ENCODE measurements at places on chromosomes 3 and 15.

DNA sequence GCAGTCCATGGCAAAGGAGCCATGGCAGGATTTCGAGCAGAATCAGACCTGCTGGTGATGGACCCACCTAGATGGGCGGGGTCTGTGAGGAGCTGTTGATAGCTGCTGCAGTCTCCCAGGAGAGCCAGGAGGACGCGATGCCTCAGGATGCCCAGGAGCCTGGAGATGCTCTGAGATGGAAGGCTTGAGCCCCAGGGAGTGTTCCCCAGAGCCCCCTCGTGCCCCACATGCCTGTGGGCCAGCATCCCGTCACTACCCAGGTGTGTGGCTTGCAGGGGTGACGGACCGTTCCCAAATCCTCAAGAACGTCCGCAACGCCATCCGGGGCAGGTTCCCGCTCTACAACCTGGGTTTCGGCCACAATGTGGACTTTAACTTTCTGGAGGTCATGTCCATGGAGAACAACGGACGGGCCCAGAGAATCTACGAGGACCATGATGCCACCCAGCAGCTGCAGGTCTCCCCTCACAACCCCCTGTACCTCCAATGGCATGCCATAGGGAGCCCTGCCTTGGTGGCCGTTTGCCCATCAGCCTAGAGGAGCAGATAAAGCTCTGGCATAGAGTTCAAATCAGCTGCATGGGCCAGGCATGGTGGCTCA, 6.7 kb downstream of the ITIH1 start:
- DNase-seq: no peak

- no peak for DNase-seq
These were observed 278.9 kb downstream of the KLF13 start for GRCh38 chr15:31605467-31605931.

- DNase-seq: no peak
These were observed 107.7 kb downstream of the THRB start for GRCh38 chr3:24387000-24387399.

DNA sequence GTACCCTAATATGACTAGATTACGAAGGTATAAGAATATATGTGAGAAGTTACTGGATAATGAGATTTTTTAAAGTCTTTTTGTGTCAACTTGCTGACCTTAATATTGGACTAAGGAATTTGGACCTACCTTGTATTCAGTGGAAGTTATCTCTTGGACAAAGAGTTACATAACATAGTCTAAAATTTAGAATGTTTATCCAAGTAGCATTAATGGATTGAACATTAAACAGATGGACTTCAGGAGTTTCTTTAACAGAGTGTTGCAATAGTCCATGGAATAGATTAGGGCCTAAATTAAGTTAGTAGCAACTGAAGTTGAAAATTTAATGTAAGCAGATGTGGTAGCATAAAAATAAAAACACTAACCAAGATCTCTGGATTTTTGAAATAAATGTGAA, 266.4 kb downstream of the PYDC2 start:
- DNase-seq: no peak

DNA sequence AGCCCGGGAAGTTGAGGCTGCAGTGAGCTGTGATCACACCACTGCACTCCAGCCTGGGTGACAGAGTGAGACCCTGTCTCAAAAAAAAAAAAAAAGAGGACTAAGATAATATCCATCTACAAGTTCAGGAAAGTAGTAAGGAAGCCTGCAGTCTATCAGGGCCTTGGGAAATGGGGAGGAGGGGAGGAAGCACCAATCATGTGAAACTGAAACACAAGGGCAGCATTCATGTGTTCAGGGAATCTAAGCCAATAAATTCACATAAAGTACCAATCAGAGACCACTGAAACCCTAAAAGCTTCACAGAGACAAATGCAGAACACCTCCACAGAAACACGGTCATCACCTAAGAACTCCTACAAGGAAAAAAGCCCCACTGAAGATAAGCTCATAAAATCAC, 22.9 kb upstream of the HHATL start:
- no peak for DNase-seq

GRCh38 chr3:124885466-124886167, 1.5 kb downstream of the ITGB5 start:
- no peak for DNase-seq

DNA sequence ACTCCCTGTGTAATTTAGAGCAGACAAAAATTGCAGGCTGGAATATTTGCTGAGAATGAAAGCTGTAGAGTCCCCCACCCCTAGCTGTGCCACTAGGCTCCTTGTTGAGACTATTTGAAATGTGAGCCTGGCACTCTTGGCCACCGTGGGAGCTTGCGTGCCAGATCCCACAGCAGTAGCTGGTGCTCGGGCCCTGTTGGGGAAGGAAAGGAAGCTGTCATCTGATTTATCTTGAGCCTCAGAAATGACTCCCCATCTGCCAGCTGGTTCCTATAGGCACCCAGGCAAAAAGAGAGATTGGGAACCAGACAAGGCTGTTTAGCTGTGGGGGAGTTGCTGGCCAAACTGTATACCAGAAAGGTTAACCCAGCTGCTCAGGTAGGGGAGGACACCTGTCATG, 23.4 kb upstream of the CLEC3B start:
- DNase-seq: no peak

GRCh38 chr3:160796813-160797164, 40.8 kb downstream of the PPM1L start:
- DNase-seq: no peak

- no peak for DNase-seq
These were observed 113.7 kb upstream of the AADACL2 start for GRCh38 chr3:151620071-151620470.

DNA sequence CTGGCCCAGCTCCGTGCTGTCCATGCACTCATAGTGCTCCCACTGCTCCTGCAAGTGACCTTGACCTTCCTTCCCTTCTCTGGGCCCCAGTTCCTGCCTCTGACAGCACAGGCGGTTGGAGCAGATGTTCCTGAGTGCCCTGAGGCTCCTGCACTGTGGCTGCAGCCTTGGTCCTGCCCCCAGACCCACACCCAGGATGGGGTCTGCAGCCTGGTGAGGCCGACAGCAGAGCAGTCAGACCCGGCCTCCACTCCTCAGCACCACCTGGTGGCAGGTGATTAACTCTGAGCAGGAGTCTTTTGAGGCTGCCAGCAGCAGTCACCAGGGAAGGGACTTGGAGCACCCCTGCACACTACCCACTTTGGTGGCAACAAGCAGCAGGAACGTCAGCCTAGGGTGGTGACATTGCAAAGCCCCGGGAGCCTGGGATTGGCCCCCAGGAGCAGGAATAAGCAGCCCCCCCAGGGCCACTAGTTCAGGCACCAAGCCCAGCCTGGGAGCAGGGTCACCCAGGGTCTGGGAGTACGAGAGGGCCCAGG, 64.6 kb downstream of the CYP11A1 start:
- DNase-seq: peak; percentile 41

GRCh38 chr3:42195879-42196330, 70.1 kb downstream of the CCK start:
- DNase-seq: no peak

DNA sequence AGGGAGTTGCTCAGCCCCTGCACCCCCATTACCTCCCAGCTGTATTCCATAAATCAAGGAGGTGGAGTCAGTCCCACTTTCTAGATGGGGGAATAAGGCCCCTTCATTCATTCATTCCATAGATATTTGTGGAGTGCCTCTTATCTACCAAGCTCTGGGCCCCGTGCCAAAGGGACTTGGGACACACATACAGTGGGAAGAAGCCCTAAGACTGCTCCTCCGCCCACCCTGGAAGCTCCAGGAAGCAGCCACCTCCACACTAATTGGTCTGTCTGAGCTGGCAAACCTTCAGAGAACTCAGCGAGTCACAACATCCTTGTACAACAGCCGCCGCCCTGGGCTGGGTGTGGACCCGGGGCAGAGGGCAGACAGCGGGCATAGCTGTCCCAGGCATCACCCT, 6.4 kb downstream of the STRA6 start:
- no peak for DNase-seq

- DNase-seq: no peak
These were observed 11.7 kb downstream of the ATP6V1A start for GRCh38 chr3:113758389-113759024.

GRCh38 chr3:47007482-47008233, 28.2 kb downstream of the NBEAL2 start:
- no peak for DNase-seq

DNA sequence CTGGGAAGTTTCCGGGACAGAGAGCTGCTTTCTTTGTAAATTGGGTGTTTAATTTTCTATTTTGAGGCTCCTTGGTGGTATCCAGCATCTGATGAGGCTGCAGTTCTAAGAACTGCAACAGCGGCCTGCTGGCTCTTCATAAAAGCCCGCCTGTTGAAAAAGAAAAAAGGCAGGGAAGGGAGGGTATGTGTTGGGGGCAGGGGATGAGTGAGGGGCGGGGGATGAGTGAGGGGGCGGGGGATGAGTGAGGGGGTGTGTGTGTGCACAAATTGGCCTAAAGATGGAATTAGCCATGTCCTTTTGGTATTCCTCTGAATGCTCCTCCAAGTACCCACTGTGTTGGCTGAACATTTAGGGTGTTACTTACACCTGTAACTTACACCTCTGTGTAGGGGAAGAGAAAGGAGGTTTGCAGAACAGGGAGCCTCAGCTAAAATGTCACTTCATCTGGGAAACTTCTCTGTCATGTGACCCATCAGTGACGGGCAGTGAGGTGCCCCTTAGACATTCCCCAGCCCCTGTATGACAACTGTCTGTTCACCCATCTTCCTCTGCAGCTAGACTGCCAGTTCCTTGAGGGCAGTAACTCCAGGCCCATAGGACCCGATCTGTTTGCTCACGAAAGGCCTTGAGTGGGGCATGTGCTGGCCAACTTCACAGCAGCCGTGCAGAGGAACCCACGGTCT, 57.6 kb downstream of the LRIG1 start:
- DNase-seq: no peak

DNA sequence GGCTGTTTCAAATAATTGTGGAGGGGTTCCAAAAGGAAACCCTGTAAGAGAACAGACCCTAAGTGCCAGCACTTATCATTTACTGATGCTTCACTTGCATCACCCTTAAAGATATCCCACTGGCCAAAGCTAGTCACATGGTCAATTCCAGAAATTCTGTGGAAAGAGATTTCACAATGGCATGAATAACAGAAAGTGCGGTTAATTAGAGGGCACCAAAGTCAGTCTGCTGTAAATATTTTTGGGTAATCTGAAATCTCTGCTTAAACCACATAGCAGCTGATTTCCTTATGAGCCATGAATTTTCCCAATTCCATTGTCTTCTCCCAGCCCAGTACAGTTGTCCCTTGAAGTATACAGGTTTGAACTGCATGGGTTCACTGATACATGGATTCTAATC, 346.1 kb downstream of the SI start:
- no peak for DNase-seq

- no peak for DNase-seq
These were observed 368.4 kb downstream of the MECOM start for GRCh38 chr3:169295126-169295525.

GRCh38 chr3:67037615-67038014, 39.5 kb downstream of the KBTBD8 start:
- no peak for DNase-seq

- DNase-seq: no peak
These were observed 5.0 kb downstream of the THBS1 start for GRCh38 chr15:39585871-39586301.

GRCh38 chr3:44468572-44469520, 8.6 kb downstream of the ZNF445 start:
- DNase-seq: peak; percentile 17

DNA sequence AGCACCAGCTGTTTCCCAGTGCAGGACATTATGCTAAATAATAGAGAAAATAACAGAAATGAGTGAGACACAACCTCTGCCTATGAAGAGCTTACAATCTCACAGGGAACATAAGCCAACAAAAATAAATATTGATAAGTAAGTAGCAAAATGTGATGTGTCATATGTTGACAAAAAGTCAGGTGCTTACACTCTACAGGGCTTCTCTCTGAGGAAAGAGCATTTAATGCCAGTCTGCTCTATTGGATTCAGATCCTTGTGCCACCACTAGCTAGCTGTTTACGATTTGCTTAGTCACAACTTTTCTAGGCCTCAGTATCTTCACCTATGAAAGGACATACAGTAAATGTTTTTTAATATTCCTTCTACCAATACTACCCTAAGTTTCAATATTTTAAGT, 500.9 kb upstream of the NAALADL2 start:
- no peak for DNase-seq

DNA sequence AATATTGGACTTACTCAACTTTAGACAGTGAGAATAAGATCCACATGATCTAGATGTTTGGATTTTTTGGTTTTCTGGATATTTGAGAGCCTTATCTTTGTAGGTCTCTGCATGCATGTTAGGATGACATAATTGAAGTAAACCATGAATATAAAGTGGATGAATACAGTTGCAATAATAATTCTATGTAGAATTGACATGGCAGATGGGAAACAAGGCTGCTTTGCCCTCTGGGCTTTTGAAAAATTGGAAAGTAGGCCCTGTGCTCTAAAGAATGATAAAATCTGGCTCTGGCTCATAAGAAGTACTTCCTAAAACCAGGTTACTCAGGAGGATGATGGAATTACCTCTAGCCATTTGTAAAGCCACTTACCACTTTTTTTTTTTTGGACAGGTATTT, 86.9 kb downstream of the ZNF609 start:
- DNase-seq: no peak

DNA sequence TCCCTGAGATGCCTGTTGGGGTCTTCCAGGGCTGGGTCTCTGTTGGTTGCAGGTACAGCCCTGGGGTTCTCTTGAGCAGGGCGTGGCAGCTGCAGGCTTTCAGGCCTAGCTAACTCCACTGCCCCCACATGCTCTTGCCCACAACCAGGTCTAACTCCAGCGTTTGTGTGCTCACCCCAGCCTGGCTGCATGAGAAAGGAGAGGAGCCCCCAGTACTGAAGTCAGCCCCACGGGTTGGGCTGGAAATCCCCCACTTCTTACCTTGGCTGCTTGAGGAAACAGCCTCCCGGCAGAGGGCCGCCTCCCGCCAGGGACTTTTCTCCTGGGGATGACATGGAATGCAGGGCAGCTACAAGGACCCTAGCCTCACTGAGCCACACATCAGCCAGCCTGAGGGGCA, 16.7 kb upstream of the DLL4 start:
- no peak for DNase-seq

DNA sequence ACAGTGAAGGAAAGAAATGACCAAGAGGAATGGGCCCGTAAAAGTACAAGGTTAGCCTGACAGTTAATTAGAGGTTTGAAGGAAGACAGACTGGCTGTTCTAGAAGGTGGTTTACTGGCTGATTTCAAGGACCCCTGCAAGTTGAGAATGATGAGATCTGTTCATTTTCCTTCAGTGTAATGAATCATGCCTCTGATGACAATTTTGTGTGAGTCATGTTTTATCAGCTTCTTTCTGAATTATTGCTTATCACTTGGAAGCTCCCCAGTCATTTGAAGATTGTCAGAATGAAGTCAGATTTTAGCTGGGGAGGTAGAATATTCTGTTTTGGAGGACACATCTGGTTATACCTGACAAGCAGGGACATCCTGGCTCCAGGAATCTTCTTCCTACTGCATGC, 50.6 kb downstream of the DRD3 start:
- DNase-seq: no peak

- no peak for DNase-seq
These were observed 80.5 kb upstream of the SETMAR start for GRCh38 chr3:4222574-4223175.

All from stimulated activated CD4-positive, alpha-beta T cell treated with anti-CD3 and anti-CD28 coated beads, Interleukin-1b, Interleukin-23, amount 100 ng/mL, for 4 hours (primary cell).